ENCODE measurements at places on chromosomes 4 and X. TPM values are rescaled to one million over a fixed set of nuclear protein-coding genes. Genes with fewer than 3 reads are reported as not detected.

DNA sequence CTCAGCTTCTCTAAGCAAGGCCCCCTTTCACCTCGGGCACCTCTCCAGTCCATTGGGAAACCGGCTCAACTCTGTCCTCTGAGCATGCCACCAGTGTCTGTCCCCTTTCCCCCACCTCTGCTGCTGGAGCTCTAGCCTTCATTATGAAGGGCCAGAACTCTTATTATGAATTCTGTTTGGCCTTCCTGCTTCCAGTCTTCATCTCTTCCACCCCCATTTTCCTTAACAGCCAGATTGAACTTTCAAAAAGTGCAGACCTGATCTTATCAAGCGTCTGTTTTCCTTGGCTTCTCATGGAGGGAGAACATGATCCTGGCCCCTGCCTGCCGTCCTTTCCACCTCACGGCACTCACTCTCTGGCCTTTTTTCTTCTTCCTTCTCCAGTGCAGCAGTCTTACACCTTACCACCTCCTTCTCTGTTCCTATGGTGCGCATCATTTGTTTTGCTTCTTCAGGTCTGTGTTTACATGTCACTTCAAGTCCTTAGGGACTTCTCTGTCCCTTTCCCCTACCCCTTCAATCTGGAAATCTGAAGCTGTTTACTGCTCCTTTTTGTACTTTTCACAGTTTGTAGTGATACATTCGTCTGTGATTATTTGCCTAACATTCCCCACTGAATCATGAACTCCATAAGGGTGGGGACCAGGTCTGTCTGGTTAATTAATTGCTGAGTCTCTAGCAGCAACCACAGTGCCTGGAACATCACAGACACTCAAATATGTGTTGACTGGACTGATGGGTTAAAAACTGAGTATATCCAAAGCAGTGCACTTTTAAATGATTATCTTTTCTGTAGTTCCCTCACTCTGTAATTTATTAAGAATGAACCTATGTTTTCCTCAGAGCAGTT, 55.8 kb downstream of the FNIP2 start:
- DNase-seq, result no peak

DNA sequence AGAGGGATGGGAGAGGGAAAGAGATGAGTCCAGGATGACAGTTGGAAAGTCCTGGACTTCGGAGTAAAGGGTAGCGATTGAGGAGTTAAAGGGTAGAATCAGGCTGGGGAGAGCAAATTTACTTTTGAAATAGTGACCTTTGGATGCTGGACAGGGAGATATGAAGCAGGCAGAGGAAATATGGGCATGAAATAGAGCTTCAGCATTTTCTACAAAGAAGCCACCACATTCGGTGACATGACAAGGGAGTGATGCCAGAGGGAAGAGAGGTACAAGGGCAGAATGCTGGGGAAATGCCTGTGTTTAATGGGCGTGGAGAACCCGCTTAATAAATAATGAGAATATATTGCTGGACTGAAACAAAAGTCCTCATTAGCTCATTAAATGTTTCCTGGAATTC, 92.7 kb downstream of the TBL1X start:
- DNase-seq, result no peak

DNA sequence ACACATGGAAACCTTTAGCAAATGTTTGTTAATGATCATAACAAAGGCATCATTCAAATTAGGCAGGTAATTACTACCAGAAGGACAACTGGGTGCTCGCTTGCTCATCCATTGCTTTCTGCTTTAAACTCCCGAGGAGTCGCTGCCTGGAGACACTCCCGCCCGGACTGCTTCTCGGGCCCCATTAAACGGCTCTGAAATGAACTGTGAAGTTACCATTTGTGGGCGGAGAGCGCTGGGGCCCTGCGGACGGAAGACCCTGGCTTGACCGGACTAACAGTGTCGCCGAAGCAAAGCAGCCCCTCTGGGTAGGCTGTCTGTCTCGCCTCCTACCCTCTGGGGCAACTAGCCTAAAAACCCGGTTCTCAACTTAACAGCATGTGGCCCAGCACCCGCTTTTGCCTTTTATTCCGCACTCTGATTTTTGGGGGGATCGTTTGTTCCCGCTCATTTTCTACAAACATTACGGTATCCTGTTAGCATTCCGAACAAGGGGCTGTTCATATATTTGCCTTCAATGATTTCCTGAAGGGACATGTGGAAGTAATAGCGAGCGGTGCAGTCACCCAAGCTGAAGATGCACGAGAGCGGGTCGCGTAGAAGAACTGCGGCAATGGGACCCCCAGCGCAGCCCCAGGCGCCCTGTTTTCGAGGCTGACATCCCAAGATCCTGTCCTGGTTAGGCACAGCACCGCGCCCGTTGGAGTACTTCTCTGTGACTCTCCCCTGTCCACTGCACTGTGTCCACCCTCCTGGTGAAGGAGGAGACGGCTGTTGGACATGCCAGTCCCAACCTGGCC, 1.6 kb upstream of the PDGFRA start:
- no peak for DNase-seq

- DNase-seq, result no peak
Measured at GRCh38 chr4:79023799-79024770, 84.8 kb upstream of the PAQR3 start.

GRCh38 chr4:57154191-57154590, 44.0 kb upstream of the IGFBP7 start:
- DNase-seq, result no peak

The NDUFA1 gene
- total RNA-seq, result 50.9 TPM

- DNase-seq, result no peak
Measured at GRCh38 chr4:156512622-156513021, 459.0 kb downstream of the PDGFC start.

DNA sequence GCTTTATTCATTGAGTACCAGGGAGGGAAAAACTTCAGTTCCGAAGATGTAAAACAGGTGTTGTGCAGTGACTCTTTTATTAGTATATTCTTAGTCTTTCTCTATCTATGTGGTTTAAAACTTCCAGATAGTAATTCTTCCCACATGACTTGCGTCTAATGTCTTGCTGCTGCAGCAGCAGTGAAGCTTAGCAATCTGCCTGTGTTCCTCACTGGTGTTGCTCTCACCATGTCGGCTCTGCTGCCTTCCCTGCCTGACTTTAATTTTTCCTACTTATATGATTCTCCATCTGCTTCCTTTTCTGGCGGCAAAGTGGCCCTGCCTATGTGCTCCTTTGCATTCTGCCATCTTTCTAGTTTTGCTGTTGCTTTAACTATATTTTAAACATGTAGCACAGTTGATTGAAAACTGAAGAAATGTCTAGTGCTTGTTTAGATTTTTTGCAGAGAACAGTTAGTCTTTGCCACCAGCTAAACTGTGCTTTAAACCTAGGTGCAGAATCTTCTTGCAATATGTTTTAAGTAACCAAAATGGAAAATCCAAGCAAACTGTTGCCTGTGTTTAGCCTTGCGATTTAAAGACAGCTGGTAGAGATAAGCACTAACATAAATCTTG, 1934.2 kb upstream of the IGFBP7 start:
- no peak for DNase-seq

DNA sequence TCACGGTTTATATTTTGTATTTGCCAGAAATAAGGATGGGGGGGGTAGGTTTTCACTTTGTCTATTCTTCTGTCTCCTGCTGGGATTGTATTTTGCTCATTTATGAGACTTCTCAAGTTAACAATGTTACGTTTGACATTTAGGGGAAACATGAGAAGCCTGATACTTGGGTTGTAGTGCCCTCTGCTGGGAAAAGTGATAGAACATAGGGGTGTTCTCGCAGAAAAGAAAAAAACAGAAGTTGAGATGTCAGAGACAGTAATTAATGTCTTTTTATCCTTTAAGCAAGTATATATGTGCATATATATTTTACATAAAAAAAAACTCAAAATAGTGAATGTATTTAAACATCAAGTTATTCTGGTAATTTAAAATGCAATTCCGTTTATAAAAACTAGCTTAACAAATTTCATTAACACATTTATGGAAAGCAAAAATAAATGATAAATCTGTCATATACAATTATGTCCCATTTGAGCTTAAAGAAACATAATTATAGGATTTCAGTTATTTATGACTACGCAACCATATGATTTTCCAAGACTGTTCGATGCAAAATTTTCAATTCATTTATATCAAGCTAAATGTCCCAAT, 46.0 kb upstream of the TMPRSS11F start:
- peak; percentile 72 for DNase-seq

DNA sequence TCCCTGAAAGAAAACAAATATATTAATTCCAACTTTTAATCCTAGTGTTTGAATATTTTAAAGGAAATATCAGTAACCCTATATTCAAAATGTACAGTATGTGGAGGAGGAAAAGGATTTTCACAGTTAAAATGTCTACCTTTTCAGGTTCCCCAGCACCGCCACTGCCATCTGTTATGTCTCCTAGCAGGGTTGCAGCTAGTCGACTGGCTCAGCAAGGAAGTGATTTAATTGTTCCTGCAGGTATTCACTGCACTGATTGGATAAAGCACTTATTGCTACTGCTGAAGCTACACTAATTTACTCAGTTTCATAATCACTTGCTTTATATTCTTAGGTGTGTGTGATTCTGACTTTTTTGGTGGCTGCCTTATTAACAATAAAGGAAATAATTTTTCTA, 65.5 kb upstream of the FHDC1 start:
- DNase-seq, result no peak

- DNase-seq, result no peak
Measured at GRCh38 chrX:36859231-36859630, 148.9 kb upstream of the FAM47C start.

DNA sequence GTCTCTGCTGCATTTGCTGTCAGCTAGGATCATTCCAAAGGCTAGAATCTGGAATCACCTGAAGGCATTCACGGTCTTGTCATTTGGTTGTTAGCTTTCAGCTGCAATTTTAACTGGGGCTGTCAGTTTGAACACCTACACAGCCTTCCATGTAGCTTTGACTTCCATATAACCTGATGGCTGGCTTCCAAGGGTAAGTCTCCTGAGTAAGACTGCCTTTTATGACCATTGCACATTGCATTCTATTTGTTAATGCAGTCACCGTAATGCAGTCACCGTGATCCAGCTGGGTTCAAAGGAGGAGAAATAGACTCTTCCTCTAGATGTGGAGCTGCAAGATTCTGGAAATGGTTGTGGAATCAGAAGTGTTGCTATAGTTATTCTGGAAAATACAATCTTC, 1284.2 kb downstream of the ADGRL3 start:
- no peak for DNase-seq
